Tibial nerve (tissue), 4 donors: ENCODE measurements at places on chromosomes 5 and 9. TPM values are rescaled to one million over a fixed set of nuclear protein-coding genes. Genes with fewer than 3 reads are reported as not detected.

The SPAG8 gene
- 2.6 TPM for total RNA-seq

The IFNA21 gene
- not detected for total RNA-seq

DNA sequence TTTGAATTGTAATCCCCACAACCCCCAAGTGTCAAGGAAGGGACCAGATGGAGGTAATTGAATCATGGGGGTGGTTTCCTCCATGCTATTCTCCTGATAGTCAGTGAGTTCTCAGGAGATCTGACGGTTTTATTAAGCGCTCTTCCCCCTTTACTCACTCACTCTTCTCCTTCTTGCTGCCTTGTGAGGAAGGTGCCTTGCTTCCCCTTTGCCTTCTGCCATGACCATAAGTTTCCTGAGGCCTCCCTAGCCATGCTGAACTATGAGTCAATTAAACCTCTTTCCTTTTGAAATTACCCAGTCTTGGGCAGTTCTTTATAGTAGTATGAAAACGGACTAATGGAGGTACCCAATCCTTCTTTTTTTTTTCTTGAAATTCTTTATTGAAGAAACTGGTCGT is 2.2 kb upstream of the CEP120 start:
- H3K4me1 ChIP-seq, result peaks cover 10% of the 10 kb centered on the region
- no peaks in the 10 kb centered on the region for H3K27me3 ChIP-seq
- no peak overlapping the region for H3K27ac ChIP-seq
- no peak overlapping the region for H3K4me3 ChIP-seq
- no peak for DNase-seq

GRCh38 chr9:78707481-78707991 is 410.6 kb downstream of the PSAT1 start:
- no peak for DNase-seq
- no peaks in the 10 kb centered on the region for H3K27me3 ChIP-seq
- H3K27ac ChIP-seq, result no peak overlapping the region
- H3K4me1 ChIP-seq, result no peaks in the 10 kb centered on the region

DNA sequence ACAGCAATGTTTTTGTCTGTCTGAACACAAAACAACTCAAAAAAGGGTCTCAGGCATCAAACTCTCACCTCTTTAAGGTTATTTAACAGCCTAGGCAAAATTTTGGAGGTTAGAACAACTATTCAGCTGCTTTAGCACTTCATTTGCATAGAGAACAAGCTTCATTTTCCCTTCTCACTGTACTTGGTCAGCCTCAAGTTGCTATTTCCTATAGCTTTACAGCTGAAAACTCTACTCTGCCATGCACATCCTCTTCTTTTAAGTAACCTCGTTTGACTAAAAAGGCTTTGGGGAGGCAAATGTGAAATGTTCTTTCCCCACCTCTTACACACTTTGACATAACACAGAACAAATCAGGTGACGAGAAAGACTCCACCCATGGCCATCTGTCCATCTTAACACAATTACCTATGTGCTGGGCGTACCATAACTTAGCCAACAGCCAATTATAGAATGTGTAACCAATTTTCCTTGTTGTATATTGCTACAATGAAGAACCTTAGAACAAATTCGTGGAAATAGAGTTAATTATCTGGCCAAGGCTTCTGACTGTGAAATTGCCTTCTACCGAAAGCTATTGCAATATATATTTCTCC is 195.7 kb downstream of the DCP2 start:
- no peak overlapping the region for H3K4me3 ChIP-seq
- no peak overlapping the region for H3K27ac ChIP-seq
- H3K4me1 ChIP-seq, result no peaks in the 10 kb centered on the region
